ENCODE measurements at places on chromosomes 11 and 22.

DNA sequence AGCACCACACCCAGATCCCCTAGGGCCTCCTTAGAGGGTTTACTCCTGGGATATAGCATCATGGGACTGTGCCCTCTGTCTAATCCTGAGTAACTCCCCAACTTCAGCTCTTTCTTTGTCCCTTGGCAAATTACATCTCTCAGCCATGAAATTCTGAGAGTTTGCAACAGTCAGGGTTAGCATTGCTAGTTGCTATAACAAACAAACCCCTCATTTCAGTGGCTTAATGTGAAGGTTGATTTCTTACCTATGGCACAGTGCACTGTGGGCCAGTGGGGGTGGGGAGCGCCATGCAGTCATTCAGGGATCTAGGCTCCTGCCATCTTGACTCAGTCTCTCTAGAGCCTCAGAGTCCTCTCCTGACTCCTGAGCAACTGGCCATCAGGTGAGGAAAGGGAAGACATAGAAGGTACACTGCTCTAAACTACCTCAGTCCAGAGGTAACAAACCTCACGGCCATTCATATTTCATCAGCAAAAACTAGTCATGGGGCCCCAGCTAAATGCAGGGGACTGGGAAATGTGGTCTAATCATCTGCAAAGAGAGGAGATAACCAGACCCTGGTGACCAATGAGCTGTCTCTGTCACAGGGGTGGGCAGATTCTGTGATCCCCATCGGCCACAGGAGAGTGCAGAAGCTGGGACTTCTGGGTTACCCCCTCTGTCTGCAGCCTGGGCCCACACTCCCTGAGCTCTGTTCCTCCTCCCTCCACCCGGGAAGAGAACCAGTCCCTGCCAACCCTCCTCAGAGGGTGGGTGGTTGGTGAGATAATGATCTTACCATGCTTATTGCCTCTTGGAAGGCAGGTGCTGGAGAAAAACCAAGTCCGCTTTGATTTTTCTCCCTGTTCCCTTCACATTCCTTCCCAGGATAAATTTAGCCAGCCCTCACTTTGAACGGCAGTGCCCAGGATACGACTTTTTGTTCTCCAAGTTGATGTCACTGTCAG lies 17.5 kb downstream of the PRG3 start:
- no peak for DNase-seq

DNA sequence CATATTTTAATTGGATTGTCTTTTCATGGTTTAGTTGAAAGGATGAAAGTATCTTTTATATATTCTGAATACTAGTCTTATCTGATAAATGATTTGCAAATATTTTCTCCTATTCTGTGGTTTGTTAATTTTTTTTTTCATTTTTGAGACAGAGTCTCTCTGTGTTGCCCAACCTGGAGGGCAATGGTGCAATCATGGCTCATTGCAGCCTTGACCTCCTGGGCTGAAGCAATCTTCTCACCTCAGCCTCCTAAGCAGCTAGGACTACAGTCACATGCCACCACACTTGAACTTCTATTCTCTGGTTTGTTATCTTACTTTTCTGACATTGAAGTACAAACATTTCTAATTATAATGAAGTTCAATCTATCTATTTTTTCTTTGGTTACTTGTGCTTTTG lies 30.0 kb upstream of the FAR1 start:
- no peak for DNase-seq

DNA sequence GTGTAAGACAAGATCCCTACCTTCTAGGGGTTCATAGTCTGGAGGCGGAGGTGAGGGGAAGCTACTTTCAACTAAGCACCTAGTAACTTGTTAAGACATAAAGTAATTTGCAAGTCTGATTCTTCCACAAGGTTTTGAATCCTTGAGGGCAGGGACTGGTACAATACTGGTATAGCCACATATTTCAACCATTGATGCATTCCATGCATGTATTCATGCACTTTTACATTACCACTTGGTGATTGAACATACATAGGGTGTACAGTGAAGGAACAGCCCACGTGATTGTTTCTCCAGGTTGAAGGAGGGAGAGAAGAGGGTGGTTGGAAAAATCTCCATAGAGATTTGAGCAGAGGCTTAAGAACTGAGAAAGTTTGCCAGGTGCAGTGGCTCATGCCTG lies 62.0 kb upstream of the PAX6 start:
- DNase-seq, result no peak

GRCh38 chr22:31083923-31084810 lies 3.0 kb downstream of the SMTN start:
- DNase-seq, result no peak

DNA sequence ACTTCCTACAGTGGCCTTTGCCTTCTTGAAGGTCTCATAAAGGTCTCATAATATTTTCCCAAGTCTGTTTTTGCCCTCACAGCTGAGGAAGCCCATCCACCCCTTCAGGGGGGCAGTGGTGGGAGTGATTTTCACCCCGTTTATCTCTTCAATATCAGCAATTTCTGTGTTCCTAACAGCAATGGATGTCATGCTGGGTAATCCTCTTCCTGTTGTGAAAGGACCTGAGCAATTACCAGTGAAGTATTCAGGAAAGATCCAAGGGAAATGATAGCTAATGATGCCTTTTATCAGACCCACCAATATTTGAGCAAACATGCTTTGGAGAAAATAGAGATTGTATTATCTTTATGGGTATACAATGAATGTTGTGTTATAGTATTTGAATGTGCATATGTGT lies 226.9 kb downstream of the INSC start:
- DNase-seq, result no peak

- DNase-seq, result no peak
Measured at GRCh38 chr11:94968334-94968958, 4.9 kb downstream of the CWC15 start.

GRCh38 chr11:75000975-75001354 lies 12.2 kb downstream of the NEU3 start:
- DNase-seq, result no peak

DNA sequence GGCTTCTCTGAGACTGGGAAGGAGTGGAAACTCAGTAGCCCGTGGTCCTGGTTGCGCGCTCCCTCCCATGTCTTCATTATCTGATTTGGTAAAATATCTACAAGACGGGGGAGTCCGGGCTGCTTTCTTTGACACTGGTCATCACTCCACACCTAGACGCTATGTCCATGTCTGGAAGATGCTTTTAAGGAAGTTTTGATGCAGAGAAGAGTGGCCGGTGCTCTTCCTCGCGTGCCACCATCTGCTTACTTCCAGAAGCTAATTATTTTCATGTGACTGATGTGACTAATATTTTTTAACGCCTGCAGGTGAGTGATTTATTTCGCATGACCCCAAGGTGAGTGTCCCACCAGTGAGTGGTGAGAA lies 339 bp upstream of the TRIM21 start:
- DNase-seq, result no peak

GRCh38 chr11:113998574-113998973 lies 23.7 kb downstream of the HTR3A start:
- DNase-seq, result no peak

GRCh38 chr11:106021181-106021966 lies 666 bp downstream of the MSANTD4 start:
- DNase-seq, result no peak

DNA sequence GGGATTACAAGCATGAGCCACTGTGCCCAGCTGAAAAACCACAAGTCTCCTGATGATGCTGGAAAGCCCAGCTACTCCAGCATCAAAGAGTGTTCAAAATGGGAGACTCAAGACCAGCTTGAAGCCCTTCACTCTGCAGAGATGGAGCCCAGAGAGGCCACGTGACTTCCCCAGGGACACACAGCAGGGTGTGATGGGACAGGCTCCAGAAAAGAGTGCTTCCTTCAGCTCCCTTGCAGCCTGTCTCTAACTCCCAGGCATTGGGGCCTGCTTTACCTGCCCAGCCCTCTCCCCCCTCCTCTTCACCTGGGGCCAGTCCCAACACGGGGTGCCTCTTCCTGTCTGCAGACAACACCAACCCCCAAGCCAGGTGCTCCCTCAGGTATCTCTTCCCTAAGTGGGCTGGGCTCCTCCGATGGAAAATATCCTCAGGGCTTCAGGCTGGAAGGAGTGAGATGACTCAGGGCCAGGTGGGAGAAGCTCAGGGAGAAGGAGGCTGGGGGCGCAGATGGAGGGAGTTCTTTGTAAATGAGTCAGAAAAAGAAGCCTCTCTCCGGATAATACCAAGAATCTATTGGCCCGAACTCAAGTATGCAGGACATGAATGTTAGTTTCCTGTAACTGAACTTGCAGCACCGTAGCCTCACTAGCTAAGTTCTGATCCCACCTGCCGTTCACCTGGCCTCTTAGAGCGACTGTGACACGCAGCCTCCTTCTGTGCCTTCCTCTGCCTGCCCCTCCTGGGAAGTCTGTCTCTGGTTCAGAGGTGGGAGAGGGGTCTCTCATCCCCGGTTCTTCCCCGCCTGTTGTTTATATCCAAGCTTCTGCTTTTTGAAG lies 326.6 kb downstream of the MN1 start:
- DNase-seq, result no peak

- DNase-seq, result peak; percentile 50
Measured at GRCh38 chr22:29245626-29246385, 22.0 kb downstream of the RHBDD3 start.

DNA sequence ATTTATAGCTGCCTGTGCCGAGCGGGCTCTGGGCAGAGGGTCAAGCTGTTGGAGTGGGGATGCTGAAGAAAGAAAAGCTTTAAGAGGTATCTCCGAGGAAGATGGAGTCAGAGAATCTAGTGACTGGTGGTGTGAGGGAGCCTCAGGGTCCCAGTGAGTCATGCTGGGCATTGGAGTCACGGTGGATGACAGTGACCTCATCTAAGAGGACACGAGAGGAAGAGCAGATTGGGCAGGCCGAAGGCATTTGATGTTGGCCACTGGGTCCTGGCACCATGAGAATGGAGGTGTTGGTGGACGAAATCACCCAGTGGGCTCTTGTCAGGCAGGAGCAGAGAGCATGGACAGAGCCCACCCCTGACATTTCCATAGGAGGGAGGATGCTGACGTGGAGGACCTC lies 68.4 kb downstream of the TBC1D22A start:
- DNase-seq, result no peak

DNA sequence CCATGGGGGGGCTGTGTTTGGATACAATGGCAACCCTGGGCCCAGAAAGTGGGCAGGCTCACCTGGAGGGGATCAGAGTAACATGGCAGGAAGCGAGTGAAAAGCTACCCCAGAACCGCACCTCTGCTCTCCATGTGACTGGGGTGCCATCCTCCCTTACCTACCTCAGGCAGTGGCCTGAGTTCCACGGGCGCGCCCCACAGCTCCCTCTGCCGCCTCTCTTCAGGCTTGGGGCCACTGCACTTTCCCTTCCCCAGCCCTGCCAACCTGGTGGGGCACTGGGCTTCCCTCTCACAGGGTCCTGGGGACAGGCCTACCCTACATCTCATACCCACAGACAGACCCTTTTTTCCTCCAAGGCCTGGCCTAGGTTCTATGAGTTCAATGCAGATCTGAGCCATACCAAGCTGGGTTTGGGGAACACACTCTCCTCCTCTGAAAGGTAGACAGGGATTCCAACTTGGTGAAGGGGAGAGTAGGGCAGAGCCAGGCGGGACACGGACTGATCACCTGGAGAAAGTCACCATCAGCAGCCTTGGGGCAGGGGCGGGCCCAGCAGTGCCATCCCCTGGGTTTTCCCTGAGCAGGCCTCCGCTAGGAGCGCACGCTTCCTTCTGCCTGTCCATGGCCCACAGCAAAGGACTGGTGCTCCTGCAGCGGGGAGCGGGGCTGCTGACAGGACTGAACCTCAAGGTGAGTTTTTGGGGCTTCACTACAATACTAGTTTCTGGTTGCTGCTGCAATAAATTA lies 7.1 kb downstream of the GALR3 start:
- DNase-seq, result no peak

GRCh38 chr22:27424319-27424718 lies 377.2 kb downstream of the MN1 start:
- no peak for DNase-seq

DNA sequence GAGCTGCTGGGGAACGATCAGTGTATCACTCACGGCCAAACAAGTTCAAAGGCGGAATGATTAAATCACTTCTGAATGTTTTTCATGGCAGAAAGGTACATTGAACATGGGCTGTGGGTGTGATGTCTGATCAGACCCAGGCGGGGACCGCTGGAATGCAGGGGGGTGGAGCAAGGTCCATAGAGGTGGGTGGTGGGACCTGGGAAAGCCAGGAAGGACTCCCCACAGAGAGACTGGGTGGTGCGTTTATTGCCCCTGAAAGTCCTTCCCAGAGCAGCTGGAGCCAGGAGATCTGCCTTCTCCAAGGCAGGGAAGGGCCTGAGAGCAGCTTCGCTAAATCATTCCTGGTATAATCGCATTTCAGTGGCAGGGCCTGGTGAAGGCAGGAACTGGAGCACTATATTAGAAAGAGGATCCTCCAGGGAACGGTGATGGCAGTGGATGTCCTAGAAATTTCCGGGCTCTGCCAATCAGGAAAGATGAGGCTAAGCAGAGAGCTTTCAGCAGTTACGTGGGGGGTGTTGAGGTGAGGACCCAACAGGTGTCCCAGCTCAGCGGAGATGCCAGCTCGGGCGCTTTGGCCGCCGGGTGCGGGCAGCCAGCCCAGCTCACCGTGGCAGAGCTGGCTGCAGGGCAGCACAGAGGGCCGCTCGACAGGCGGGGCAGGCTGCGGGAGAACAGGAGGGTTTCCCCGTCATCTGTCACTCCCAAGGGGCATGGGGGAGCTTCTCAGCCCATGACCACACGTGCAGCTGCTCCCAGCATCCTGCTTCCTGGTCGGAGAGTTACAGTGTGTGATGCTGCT lies 271.7 kb downstream of the CTTN start:
- DNase-seq, result no peak

- DNase-seq, result no peak
Measured at GRCh38 chr11:72584939-72585597, 89.2 kb downstream of the PDE2A start.

- DNase-seq, result no peak
Measured at GRCh38 chr22:23763579-23763945, 772 bp downstream of the C22orf15 start.

DNA sequence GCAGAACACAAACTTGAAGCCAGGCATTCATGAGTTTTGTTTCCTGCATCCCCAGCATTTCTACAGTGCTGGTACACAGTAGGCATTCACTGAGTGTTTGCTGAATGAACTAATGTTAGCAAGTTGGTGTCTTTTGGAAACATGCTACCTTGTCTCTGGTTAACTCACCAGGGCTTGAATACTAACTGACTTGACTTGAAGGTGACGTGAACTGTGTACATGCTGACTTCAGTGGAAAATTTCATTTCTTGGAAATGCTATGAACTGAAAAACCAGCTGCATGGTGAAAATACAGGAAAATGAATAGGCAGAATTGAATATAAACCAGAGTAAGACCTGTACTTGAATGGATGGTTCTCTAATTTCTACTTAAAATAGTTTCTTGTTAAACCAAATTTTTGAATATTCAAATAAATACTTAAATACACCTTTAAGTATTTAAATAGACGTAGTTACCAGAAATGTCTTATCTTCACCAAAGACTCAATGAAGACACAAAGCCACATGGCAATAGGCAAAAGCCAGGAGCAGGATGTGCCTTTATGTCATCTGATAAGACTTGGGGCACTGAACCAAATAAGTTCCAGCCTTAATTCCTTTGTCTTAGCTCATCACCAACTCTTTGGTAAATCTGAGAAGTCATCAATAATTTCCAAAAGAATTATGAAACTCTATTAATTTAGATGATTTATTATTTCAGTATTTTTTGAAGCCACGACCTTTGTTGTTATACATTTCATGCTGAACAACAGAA lies 39.7 kb upstream of the POU2AF2 start:
- DNase-seq, result no peak
